ENCODE measurements at places on chromosomes 16 and 17. TPM values are rescaled to one million over a fixed set of nuclear protein-coding genes. Genes with fewer than 3 reads are reported as not detected.

KRT16 gene
- not detected for total RNA-seq

TBC1D3E gene
- not detected for total RNA-seq

FBXW10 gene
- total RNA-seq = not detected

PRSS8 gene
- total RNA-seq = not detected

SGSH gene
- total RNA-seq = 19.4 TPM

ITGAL gene
- total RNA-seq = not detected

Data from cardiac ventricle fibroblast (primary cell).